ENCODE measurements at places on chromosomes 12 and 14.

GRCh38 chr12:52280796-52281560, 6.5 kb downstream of the KRT86 start:
- no peak for DNase-seq

DNA sequence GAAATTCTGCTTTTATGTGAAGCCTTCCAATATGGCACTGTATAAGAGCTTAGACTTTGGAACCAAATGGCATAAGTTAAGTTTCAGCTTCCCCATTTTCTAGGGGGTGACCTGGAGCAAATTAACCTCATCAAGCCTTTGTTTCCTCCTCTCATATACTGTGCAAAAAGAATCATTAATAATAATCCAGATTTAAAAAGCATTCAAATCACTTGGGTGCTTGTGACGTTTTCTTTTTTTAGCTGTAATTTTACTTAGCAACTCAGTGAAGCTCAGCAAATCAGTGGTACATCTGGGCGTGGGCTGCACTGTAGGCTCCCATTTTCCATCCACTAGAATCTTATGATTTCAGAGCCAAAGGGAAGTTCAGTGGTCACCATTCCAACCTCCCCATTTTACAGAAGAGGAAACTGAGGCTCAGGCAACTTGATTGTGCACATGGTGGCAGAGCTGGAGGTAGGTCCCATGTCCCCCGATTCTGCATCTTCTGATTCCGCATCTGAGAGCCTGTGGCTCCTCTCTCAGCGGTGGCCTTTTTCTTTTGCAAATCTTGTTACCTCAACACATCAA, 131.2 kb downstream of the SNAPC1 start:
- DNase-seq: no peak

- DNase-seq: no peak
These were observed 30.4 kb downstream of the PPHLN1 start for GRCh38 chr12:42356344-42356743.

- DNase-seq: peak; percentile 80
These were observed at the start of gene SLC48A1 for GRCh38 chr12:47773062-47773857. TSS of gene SLC48A1 (plus strand) at chr12:47773238. CDS start at chr12:47773305, 67 bp downstream.

DNA sequence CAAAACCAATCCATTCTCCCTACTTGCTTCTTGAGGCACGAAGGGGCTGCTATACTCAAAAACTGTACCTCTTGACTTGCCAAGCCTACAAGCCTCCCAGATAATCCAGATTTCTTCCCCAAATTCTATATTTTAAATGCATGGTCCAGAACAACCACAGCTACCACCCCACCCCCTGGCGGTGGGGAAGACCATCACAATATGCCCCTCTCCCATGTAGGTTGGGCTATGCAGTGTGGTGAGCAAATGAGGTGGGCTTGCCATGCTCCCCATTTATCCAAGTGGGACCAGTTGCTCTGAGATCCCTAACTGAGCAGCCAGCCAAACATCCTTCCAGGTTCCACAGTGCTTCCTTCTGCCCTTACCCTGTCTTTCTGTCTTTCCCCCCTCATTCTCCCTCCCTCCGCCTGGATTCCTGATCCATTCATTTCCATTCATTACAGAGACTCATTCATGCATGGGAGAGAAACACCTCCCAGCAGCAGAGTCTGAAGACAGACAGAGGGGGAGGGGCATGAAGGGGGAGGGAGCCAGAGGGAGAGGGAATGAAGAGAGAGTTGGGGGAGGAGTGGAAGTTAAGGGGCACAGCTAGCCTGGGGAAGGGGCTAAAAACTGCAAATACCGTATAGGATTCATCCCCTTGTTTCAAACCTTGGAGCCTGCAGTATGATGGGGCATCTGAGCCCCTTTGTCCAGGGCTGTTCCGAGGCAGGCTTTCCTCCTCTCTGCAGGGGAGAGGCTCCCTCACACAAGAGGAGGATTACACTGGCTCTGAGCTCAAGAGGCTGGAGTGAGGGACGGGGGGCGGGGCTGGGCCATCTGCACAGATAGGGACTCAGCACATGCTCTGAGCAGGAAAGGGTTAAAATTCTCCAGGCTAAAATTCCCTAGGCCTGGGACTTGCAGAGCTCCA, 4.4 kb downstream of the ZNF219 start:
- no peak for DNase-seq

DNA sequence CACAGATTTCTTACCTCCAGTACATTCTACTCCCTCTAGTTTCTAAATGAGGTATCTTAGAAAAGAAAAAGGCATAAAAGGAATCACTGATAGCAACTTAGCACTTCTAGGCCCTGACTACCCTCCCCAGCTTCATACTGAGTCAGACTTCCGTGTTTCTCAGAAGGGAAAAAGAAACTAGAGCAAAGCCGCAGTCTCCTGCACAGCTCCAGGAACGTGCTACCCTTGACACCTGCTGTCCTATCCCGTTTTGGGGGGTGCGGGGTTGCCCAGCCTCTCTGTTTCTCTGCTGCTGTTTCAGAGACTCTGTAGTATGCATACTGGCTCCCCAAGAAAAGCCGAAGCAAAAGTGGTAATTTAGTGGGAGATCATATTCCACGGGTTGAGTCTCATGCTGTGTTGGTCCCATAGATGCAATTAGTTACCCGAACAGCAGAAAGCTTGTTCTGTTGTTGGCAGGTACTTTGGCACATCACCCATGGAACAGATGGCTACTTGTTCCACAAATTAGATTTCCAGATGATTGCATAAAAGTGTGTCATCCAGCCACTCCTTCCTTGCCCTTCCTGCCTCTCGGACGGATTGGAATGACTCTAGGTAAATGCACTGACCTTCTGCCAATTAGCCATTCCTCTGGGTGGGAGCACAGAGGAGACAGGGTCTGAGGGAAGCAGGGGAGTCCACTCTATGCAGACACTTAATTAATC, 438.1 kb downstream of the FUT8 start:
- peak; percentile 33 for DNase-seq

- peak; percentile 35 for DNase-seq
These were observed 37.8 kb downstream of the PRPF40B start for GRCh38 chr12:49661191-49661590.

DNA sequence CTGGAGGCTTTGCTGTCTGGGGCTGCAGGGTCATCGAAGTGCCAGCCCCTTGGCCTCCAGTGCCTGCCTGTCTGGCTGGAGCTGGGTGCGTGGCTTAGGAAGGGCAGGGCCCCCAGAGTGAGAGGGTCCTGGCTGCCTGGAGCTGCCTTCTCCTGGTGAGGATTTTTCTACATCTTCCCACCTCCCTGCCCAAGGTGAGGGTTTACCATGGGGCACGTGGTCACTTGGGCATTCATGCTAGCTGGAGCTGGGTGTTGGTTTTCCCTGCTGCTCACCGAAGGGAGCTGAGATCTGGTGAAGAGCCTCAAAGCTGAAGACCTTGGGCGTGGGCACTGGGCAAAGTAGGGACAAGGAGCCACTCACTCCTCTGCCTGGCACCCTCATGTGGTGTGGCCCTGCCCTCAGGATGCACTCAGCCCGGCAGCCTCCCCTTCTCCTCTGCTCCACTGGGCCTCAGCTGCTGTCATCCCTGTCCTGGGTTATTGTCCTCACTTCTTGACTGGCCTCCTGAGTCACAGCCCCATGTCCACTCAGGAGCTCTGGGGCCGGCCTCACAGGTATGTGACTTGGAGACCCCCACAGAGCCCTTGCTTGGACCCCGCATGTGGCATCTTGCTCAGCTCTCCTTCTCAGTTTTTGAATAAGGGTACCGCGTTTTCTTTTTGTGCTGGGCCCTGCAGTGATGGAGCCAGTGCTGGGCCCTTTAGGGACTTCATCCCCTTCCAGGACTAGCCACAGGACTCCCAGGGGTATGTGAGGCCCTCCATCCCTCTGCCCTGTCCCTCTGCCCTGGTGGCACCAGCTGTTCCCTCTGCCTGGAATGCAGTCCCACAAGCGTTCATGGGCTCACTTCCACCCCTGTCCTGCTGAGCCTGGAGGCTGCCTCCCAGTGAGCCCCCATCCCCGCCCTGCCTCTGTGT, 1.6 kb downstream of the CEP170B start:
- DNase-seq: no peak

DNA sequence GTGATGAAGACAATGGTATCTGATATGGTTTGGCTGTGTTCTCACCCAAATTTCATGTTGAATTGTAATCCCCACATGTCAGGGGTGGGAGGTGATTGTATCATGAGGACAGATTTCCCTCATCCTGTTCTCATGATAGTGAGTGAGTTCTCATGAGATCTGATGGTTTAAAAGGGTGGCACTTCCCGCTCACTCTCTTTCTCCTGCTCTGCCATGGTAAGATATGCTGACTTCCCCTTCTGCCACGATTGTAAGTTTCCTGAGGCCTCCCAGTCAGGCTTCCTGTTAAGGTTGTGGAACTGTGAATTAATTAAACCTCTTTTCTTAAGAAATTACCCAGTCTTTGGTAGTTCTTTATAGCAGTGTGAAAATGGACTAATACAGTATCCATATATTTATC, 25.6 kb upstream of the PTHLH start:
- no peak for DNase-seq

- DNase-seq: no peak
These were observed 271.1 kb downstream of the CCER1 start for GRCh38 chr12:90683871-90684270.

DNA sequence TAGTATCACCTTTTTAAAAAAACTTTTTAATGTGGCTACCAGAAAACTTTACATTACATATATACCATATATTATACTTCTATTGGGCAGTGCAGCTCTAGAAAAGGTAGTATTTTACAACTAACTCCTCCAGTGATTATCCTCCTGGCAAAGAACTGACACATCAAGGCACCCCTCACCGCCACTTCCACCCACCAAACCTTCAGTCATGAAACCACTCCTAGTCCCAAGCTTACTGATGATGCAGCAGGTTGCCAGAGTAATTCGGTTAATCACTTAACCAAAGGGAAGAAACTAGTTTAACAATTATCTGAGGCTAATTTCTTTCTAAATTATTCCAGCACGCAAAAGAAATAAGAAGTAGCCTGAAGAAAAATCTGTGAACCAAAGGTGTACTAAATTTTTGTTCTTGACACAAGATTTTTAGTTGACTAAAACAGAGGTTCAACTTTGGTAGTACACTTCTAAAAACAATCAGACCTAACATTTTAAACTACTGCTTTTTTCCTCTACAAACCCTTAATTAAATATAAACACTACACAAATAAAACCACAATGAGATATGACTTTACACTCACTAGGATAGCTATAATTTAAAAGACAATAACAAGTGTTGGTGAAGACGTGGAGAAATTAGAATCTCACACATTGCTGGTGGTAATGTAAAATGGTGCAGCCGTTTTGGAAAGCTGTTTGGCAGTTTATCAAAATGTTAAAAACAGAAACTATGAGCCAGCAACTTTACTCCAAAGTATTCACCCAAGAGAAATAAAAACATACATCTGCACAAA, 16.7 kb downstream of the SPPL3 start:
- no peak for DNase-seq

- no peak for DNase-seq
These were observed 34.9 kb downstream of the CCDC177 start for GRCh38 chr14:69539631-69540410.

GRCh38 chr12:96701856-96702255, 205.2 kb upstream of the NEDD1 start:
- no peak for DNase-seq

GRCh38 chr12:124465473-124465872, 101.9 kb downstream of the NCOR2 start:
- DNase-seq: no peak
